ENCODE measurements at places on chromosomes 7 and 10.

GRCh38 chr7:75820688-75821087 lies 7.1 kb upstream of the CCL24 start:
- DNase-seq = no peak

GRCh38 chr7:25611196-25611595 lies 382.9 kb upstream of the NPVF start:
- no peak for DNase-seq

GRCh38 chr7:21912305-21912704 lies 33.4 kb downstream of the CDCA7L start:
- DNase-seq = no peak

DNA sequence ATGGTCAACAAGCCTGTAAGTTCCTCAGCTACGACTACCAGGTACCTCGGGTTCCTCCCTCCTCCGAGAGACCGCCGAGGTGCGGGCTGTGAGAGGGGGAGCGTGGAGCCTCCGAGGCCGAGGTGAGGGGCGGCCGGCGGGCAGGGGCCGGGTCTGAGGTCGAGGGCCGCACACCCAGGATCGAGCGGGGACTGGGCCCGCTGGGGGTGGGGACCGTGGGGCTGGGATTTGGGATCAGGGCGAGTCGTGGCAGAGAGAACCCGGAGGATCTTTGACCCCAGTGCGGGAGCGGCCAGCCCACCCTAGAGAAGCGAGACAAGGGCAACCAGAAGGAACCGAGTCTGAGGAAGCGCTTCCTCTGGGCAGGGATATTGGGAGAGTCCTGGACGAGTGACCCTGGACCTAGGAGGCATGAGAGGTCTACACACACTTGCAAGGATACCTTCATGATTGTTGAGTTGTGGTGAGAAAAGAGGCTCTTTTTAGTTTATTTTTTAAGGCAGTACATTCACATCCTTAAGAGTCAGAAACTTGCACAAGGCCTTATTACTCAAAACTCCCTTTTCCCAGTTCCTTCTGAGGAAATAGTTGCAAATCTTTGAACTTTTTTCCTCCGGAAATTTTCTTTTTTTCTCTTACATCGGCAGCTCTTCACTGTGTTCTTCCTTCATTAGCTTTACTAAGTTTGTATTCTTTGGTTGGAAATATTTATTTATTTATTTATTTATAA lies 395 bp downstream of the ZNF487 start:
- no peak for DNase-seq

DNA sequence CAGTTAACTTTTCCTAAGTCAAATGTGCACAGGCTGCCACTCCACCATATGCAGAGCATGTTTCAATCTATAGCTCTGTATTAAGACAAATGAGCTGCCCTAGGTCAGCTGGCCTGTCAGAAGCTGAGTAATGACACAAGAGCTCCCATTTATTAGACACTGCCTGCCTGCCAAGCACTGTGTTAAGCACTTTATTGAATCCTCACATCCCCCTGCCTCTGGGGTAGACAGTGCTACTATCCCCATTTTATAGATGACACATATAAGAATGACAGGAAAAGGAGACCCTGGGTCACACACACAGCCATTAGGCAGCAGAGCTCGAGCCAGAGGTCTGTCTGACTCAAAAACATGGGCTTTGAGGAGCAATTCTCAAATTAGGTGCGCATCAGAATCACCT lies 179.8 kb upstream of the PDE1C start:
- DNase-seq = no peak

- no peak for DNase-seq
Measured at GRCh38 chr7:26153241-26153822, 1.3 kb downstream of the NFE2L3 start.

- DNase-seq = peak; percentile 23
Measured at GRCh38 chr7:139231513-139232376, 708 bp downstream of the UBN2 start.

DNA sequence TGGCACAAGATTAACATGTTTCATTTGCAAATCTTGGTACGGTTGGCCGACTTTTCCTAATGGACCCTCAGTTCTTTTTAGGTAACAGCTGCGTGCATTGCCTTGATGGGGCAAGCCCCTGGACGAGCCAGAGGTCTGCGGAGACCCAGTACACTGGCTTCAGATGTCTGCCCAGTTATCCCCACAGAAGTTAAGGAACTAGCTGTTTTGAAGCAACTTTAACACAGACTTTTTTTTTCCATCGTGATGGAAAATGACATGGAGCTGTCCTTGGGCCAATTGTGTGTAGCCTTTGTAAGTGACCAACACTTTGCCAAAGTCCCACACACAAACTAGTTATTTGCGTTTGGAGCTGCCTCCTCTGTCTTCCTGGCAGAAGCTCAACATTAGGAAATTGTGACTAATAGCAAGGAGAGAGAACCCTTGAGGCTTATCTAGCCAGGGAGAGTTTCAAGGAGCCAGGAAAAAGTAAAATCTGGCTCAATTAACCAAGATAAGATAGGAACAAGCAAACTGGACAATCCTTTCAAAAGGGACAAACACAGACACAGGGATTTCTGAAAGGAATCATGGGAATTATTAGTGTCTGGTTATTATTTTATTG lies 99.6 kb upstream of the BMPER start:
- no peak for DNase-seq

- DNase-seq = no peak
Measured at GRCh38 chr10:29656451-29656992, 21.8 kb upstream of the SVIL start.

GRCh38 chr7:143373255-143373794 lies 7.8 kb upstream of the ZYX start:
- DNase-seq = no peak

DNA sequence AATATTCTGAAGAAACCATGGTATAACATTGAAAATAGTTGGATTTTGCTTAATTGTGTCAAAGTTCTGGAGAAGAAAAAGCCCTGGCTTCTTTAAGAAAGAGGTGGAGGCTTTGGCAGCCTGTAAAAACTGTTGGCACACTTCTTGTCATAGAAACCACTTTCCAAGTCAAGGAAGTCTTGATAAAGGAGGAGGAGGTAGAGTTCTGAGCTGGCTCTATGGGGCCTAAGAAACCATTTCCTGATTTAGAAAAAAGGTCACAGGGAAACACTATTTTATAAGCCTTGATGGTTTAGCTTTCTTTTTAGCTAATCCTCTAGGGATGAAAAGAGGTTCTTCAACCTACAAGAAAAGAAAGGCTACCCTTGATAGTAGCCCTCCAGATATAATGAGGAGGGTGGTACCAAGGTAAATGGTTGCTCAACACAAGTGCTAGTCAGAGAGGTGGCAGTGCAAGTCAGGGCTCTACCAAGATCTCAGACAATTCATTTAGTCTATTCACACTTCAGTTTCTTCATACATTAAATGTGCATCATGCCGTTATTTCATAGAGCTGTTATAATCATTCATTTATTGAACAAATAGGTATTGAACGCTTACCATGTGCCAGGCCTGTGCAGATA lies 346.9 kb downstream of the RNLS start:
- DNase-seq = no peak

- DNase-seq = no peak
Measured at GRCh38 chr7:85039196-85039923, 147.5 kb downstream of the SEMA3D start.

DNA sequence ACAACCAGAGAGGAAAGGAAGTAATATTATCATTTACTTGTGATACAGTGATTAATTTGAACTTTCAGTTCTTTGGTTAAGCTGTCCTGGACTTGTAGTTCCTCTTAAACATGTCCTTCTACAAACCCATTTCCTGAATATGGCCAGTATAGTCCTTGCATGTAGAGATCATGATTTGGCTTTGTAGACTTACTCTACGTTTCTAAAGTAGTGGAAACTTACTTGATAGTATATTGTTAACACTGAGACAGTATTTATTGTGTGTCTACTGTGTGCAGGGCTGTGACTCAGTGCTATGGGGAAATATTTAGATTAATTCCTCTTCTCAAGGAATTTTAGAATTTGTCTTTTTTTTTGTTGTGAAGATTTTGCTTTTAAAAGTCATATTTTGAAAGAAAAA lies 109.5 kb downstream of the NRF1 start:
- DNase-seq = no peak

DNA sequence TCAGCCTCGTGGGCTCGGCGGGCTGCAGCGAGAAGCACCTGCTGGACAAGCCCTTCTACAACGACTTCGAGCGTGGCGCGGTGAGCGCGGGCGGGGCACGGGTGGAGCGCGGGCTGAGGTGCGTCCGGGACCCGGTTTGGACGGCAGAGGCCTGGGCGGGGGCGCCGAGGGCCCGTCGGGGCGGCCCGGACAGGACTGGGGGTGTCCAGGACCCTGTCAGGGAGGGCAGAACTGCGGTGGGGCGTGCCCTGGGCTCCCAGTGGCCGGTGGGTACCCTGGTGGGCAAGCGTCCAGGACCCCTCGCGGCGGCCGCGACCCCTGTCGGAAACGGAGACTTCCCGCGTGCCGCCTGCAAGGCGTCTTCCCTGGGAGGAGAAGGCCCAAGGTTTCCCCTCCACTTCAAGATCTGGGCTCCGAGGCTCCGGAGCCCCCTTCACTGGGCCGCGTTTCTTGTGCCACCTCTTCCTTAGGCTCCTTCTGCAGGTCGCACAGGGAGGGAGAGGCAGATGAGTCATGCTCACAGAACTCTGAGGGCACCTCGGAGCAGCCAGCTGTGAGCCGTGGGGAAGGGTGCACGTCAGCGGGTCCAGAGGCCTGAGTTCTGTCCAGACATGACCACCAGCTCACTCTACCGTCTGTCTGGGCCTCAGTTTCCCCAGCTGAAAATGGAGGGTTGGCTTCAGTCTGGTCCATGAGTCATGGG lies 485 bp downstream of the ALOX5 start:
- DNase-seq = no peak

DNA sequence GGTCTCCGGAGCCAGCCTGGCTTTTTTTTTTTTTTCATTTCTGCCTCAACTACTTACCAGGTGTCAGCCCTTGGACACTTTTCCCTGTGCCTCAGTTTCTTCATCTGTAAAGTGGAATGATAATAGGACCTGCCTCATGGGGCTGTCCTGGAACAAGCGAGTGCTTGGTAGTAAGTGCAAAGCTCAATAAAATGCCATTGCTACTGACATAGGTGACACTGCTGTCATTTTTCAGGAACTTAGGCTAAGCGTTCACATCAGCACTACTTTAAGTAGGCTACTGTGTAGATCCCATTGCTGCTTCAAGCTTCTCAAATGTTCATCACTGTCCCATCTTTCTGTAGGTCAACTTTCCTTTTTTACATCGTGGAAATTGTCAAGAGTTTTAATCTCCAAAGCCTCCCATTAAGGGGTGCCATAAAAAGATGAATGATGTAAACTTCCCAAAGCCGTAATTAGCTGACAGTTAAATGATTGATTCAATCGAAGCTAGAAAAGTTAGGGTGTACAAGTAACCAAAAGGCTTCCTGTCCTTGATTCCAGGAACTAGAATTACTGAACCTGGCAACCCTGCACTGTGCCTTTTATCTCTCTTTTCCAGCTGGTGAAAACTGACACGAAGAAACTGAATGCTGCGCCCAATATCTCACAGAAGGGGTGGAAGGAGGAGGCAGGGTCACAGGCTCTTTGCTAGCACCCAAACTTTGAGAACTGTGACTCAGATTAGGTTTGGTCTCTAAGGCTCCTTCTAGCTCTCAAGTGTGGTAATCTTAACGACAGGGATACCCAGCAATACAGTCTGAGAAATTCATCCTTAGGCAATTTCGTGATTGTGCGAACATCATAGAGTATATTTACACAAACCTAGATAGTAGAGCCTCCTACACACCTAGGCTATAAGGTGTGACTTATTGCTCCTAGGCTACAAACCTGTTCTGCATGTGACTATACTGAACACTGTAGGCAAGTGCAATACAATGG lies 861 bp upstream of the USP6NL start:
- DNase-seq = no peak

GRCh38 chr10:112330607-112331160 lies 43.2 kb upstream of the ACSL5 start:
- no peak for DNase-seq

DNA sequence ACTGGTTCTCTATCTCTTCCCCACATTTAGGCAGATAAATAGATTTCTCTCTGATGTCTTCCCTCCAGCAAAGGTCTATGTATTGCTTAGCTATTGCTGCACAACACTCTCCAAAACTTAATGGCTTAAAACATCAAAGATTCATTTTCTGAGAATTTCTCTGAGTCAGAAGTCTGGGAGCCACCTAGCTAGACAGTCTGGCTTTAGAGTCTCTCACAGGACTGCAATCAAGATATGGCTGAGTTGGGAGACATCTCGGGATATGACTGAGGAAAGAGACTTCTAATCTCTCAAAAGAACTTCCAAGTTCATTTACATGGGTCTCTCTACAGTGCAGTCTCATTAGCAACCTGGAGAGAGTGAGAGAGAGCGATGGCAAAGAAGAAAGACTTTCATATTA lies 553.6 kb upstream of the GHITM start:
- DNase-seq = no peak

GRCh38 chr7:39130857-39131526 lies 153.3 kb downstream of the POU6F2 start:
- DNase-seq = peak; percentile 70

DNA sequence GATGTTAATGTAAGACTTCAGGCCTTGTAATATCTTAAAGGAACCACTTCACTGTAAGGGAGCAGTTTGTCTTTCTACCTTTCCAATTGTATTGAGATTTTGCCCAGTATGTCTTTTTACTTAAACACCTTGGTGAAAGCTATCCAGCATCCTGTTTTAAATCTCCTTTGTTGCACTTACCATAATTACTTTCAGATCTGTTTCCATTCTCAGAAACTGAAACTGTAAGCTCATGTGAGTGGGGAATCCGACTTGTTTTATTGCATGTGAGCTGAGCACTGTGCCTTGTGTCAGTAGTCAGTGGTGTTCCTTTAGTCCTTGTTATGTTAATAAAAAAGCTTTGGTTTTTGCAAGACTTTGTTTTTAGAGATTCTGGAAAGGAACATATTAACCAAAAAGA lies 42.2 kb downstream of the BMPR1A start:
- DNase-seq = no peak

DNA sequence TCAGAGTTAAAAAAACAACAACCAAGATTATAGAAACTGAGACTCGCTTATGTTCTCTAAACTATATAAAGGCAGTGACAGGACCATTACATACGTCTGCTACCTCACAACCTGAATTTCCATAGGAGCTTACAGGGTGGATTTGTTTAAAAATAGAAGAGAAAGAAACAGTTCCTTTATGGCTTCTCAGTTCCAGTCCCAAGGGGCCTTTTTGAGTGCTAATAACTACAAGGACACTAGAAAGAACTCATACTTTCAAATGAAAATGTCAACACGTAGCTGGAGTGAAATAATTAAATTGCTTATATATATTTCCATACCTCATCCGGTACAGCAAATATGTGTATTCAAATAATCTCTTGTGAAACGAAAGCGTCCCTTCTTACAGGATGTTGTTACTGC lies 19.7 kb downstream of the TSPAN12 start:
- DNase-seq = no peak

DNA sequence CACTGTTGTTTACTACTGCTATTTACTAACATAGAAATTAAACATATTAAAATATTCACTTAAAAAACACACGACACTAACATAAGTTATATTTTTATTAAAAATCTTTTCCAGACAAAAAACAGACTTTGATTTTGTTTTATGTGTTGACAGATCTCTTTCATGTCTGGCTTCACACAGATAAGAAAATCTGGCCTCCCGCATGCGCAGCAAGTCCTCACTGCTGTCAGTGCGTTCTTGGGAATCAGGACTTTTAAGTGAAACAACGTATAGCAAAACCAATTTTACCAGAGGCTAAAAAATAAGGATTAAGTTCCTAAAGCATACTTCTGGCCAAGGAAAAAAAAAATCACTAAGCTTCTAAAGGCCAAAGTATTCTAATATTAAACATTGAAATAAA lies 1.2 kb upstream of the IDI1 start:
- no peak for DNase-seq

Measured in NCI-H748 treated with DMSO at 0.1 percent for 48 hours (cell line).